Kasumi-1 (cell line): ENCODE measurements at places on chromosomes 3 and 15.

- DNase-seq: no peak
These were observed 1.9 kb upstream of the BLOC1S6 start for GRCh38 chr15:45585069-45585791.

DNA sequence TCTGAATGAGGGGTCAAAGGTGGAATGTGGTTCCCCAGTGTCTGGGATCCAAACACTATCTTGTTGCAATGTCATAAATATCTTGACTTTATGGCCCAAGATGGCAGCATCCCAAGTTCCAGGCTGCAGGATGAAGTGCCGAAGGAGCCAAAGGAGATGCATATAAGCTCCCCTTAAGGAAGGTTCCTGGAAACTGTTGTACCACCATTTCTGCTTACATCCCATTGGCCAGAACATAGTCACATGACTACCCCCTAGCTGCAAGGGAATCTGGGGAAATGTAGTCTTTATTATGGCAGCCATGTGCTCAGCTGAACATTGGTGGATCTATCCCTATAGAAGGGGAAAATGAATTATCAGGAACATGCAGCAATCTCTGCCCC is 54.3 kb downstream of the BDH1 start:
- DNase-seq: no peak

DNA sequence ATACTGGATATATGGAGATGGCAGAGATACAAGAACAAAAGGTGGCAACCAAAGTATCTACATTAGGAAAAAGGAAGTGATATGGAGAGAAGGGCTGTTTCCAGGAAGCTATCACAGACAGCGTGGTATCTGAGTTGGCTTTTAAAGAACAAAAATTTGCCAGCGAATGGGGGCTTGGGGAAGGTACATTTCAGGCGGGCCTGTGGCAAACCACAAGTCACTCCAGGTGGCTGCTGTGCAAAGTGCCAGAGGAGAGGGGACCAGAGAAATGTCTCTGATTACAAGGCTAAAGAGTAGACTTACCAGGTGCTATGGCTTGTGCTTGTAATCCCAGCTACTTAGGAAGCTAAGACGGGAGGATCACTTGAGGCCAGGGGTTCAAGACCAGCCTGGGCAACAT is 91.1 kb downstream of the MSL2 start:
- DNase-seq: peak; percentile 22

DNA sequence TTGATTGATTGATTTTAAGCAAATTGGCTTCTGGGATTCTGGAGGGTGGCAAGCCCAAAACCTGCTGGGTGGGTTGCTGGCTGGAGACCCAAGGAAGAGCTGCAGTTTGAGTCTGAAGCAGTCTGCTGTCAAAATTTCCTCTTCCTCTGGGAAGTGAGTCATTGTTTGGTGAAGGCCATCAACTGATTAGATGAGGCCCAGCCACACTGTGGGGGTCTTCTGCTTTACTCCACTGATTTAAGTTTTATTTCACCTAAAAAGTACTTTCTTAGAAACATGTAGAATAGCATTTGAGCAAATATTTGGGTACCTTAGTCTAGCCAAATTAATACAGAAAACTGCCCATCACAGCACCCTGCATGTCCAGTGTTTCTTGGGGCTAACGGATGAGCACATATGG is 33.8 kb downstream of the FAH start:
- no peak for DNase-seq

- no peak for DNase-seq
These were observed 141.1 kb upstream of the ZNF385D start for GRCh38 chr3:21892104-21892503.

- DNase-seq: no peak
These were observed 312.9 kb upstream of the RASGRP1 start for GRCh38 chr15:38877471-38877870.

DNA sequence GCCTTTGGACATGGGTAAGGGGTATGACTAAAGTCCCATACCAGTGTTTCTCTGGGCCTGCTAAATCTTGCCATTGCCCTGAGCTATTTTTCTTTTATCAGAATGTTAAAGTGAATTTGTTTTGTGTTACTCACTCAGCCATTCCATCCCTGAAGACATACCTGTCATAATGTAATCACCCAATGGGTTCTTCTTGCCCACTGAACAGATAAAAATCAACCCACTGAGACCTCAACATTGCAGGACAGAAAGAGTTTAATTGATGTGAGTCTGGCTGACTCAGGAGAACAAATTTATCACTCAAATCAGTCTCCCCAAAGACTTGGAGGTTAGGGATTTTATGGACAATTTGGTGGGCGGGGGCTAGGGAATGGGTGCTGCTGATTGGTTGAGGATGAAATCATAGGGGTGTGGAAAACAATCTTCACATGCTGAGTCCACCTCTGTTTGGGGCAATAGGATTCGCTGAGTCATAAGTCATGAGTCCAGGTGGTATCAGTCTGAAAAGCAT is 47.4 kb downstream of the ILDR1 start:
- no peak for DNase-seq
